Left lobe of liver (tissue), 2 donors: ENCODE measurements at places on chromosomes 2 and 18. TPM values are rescaled to one million over a fixed set of nuclear protein-coding genes. Genes with fewer than 3 reads are reported as not detected.

Gene NBAS
- total RNA-seq, result 19.5 TPM

Gene NAT8
- total RNA-seq, result 26.3 TPM

Gene LTBP1
- total RNA-seq, result 5.8 TPM

Gene SLC16A14
- total RNA-seq, result 1.6 TPM

Gene DYSF
- total RNA-seq, result 30.0 TPM
